ENCODE measurements at places on chromosomes 7 and 10. TPM values are rescaled to one million over a fixed set of nuclear protein-coding genes. Genes with fewer than 3 reads are reported as not detected.

ZNF467 gene
- total RNA-seq: 1.3 TPM

EMX2 gene
- 3.1 TPM for total RNA-seq

PPP1R3C gene
- total RNA-seq: 24.7 TPM

MNX1 gene
- not detected for total RNA-seq

FAM25G gene
- total RNA-seq: not detected

All from parietal lobe (tissue), 2 donors.